ENCODE measurements at places on chromosomes 2 and 18.

DNA sequence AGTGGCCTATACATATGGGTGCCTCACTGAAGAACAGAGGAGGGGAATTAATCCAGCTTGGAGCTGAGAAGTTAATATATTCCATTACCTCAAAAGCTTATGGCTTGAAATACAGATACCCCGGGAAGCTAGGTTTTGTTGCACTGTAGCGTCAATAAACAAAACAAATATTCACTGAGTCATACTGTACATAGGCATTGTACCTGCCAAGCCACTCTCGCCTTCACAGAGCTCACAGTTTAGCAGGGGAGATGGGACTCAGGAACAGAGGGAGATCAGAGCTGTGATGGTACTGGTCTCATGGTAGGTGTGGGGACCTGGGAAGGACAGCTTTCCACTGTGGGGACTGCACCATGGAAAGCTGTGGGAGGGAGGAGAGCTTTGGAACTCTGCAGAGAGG is 111.2 kb upstream of the ST6GAL2 start:
- DNase-seq, result no peak

DNA sequence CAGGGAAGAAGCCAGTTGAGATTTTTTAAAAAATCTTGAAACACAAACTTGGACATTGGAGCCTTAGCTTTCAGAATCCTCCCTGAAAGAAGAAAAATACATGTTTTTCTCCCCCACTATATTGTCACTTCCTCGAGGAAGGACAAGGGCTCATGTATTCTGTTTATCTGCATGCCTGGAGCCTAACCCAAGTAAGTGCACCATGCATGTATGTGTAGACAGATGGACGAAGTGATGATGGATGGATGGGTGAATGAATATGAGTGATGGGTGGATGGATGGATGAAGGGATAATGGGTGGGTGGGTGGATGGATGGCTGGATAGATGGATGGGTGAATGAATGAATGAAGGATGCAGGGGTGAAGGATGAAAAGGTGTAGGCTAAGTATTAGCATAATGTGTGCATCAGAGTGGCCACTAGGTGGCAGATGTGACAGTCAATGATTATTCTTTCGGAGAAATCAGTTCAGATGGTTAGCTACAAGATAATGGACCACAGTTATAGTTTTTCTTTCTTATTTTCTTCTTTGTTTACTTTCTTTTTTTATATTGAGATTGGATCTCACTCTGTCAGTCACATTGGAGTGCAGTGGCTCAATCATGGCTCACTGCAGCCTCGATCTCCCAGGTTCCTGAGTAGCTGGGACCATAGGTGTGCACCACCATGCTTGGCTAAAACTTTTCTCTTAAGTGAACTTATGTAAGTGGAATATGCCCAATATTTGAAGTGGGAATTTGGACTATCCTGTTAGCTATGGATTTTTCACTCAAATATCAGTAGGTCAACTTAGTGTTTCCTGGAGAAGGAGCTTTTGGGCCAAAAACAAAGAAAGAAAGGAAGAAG is 18.5 kb upstream of the CCDC93 start:
- no peak for DNase-seq

GRCh38 chr18:32072321-32072720 is 19.4 kb upstream of the RNF138 start:
- no peak for DNase-seq

- peak; percentile 57 for DNase-seq
These were observed 186.1 kb downstream of the INHBB start for GRCh38 chr2:120531863-120532600.

- DNase-seq, result no peak
These were observed 77.1 kb upstream of the RBM44 start for GRCh38 chr2:237721458-237721857.
